Caki2 (cell line): ENCODE measurements at places on chromosomes 5 and 9. TPM values are rescaled to one million over a fixed set of nuclear protein-coding genes. Genes with fewer than 3 reads are reported as not detected.

GRCh38 chr5:87260604-87261192 is 7.0 kb upstream of the RASA1 start:
- DNase-seq: no peak

- DNase-seq: no peak
Measured at GRCh38 chr5:68376935-68377334, 161.4 kb downstream of the PIK3R1 start.

Gene HRH2
- 0.98 and 1.0 TPM in 2 replicates for total RNA-seq

GRCh38 chr5:34657988-34658387 is 1.9 kb downstream of the RAI14 start:
- peak; percentile 51 for DNase-seq

DNA sequence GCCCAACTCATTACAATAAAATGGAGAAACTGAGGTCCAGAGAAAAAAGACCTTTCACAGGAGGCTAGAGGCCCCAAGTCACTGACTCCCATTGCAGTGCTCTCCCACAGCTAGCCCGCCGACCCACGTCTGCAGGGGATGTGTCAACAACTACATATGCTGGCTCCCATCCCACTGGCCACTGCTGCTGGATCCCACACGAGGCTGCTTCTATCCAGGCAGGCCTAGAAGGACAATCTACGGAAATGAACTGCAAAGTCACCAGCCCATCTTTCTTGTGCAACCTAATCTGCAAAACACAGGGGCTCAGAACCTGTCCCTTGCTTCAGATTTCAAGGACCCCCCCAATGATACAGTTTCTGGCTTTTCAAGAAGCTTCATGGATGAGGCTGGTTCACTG is 24.0 kb downstream of the RAPGEF1 start:
- no peak for DNase-seq

GRCh38 chr9:23587903-23588302 is 238.1 kb downstream of the ELAVL2 start:
- no peak for DNase-seq

DNA sequence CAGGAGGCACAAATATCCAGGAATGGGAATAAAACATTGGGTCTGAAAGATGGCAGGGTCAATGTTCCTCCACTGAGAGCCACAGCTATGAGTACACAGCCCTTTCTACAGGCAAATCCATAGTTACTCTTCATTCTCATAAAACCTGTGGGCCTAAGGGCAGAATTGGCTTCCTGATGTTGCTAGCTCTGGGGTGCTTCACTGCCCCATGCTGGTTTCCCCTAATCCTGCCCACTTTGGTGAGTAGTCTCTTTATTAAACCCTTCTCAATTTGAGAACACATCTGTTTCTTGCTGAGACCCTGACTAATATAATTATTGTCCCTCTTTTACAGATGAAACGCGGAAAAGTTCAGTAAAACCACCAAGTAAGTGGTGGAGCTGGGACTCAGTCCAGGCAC is 66.3 kb upstream of the RAI14 start:
- no peak for DNase-seq

Gene PCDHB3
- total RNA-seq: not detected in 2 replicates

GRCh38 chr5:27290172-27290571 is 251.8 kb upstream of the CDH9 start:
- no peak for DNase-seq

GRCh38 chr5:68054638-68055037 is 160.9 kb upstream of the PIK3R1 start:
- no peak for DNase-seq

- no peak for DNase-seq
Measured at GRCh38 chr9:396396-396795, 181.7 kb downstream of the DOCK8 start.
